ENCODE measurements at places on chromosomes 16 and 17.

- DNase-seq = no peak
Observed at GRCh38 chr17:17824119-17824782, 12.5 kb downstream of the SREBF1 start.

GRCh38 chr17:55969562-55970324 is 183.5 kb upstream of the ANKFN1 start:
- DNase-seq = no peak

DNA sequence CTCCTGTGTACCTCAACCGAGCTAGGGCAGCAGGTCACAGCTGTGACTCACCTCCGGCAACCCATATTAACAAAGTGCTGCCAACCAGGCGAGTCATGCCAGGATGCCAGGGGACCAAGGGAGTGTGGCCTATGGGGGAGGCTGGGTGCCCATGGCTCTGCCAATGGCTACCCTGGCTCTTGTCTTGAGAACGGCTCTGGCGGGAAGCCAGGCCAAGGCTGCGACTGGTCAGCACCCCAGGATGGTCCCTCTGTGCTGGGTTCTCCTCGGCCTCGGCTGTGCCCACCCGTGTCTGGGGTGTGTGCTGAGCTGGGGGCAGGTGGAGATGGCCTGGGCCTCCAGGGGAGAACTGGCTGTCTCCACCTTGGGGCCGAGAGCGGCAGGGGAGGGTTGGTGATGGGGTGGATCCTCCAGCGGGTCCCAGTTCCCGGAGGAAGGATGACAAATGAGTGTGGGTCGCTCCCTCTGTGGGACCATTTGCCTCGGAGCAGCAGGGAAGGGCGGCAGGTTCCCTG is 75.8 kb downstream of the MRC2 start:
- no peak for DNase-seq

GRCh38 chr17:50763716-50764475 is 3.4 kb downstream of the ANKRD40CL start:
- DNase-seq = no peak

DNA sequence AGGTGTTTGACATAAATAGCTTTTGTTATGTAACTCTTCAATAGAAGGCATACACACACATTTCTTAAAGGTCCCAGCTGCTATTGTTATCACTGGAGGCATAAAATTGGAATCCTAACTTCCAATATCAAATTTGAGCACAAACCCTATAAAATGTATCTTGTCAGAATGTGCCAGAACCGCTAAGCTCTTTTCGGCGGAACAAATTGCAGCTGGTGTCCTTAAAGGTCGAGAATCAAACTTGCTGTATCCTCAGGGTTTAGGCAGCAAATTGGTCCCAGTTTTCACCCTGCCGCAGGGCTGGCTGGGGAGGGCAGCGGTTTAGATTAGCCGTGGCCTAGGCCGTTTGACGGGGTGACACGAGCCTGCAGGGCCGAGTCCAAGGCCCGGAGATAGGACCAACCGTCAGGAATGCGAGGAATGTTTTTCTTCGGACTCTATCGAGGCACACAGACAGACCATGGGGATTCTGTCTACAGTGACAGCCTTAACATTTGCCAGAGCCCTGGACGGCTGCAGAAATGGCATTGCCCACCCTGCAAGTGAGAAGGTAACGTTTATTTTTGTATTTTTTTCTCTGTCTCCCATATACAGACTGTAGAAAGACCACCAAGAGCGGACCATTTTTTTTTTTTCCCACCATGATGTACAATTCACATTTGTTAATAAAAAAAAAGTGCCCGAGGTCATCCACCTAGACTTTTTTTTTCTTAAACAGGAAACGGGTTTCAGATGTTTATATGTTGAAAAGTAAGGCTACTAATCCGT is 297.1 kb downstream of the IRF8 start:
- no peak for DNase-seq

DNA sequence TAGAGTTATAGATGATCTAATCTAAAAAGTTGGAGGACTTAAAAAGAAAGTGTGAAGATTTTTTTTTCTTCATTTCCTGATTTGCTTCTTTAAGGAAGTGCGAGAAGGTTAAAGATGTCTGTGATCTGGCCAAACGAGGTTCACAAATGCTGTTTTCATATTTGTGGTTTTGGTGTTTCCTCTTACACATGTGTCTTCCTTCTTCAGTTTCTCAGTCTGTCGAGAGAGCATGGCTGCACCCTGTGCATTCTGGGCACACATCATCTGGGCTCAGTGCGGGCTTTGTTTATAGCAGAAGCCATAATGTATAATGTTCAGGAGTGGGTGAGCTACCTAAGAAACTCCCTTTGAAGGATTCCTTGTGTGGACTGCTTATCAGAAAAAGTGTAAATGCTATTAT is 260.4 kb upstream of the TBX2 start:
- DNase-seq = peak; percentile 76
